ENCODE measurements at places on chromosomes 6 and 20.
A peak's percentile ranks its signal among the peaks of the same experiment; 100 is the strongest.

DNA sequence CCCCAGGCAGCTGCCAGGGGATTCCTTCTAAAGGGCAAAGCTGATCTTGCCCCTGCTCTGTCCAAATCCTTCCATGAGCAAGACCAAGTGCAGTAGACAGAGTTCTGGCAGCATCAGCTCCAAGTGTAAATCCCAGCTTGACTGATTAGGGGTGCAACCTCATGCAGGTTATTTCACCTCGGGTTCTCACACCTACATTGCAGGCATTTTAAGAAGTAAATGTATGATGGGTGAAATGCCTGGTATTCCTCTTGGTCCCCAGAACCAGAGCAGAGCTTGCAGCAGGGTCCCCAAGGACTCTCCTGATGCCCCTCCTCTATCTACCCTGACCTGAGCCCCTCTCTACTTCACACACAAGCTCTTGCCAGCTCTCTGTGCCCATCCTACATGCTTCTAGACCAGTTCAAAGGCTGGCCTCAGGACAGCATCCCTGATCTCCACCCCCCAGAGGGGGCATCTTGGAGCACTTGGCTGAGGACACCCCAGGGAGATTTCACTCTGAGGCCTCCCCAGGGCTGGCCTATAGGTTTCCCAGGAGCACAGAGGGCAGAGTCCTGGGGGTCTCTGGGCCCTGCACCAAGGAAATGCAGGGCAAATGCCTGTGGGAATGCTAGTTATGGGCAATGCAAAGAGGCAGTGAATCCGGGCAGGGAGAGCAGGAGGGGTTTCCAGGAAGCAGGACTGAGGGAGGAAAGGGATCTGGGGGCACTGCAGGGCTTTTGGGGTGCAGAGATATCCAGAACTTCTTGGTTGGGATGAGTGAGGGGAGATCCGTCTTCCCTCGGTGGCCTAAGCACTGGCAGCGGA lies 1.0 kb downstream of the LZTS3 start:
- no peak for DNase-seq

GRCh38 chr6:56864171-56864616 lies 90.7 kb upstream of the BEND6 start:
- DNase-seq, result no peak

- peak; percentile 92 for DNase-seq
These were observed 113.9 kb upstream of the NAA20 start for GRCh38 chr20:19903168-19903811.

DNA sequence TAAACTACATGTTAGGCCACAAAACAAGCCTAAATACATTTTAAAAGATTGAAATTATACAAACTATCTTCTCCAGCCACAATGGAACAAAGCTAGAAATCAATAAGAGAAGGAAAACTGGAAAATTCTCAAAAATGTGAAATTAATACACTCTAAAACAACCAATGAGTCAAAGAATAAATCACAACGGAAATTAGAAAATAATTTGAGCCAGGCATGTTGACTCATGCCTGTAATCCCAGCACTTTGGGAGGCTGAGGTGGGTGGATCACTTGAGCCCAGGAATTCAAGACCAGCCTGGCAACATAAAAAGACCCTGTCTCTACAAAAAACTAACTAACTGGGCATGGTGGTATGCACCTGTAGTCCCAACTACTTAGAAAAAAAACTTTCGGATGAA lies 6.3 kb upstream of the WFDC13 start:
- DNase-seq, result no peak

DNA sequence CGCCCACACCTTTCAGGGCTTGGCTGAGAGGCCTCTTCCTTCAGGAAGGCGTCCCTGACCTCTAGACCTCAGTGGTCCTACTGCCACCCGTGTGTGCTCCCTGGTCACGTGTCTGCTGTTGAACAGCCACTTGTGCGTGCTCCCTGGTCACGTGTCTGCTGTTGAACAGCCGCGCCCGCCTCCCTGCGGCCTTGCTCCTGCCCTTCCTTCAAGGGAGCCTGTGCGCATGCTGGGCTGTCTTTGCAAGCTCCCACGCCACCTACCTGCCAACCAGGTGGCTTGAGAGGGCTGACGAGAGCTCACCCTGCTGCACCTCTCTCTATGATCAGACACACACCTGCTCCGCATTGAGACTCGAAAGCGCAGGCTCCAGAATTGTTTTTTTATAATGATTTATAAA lies 179.3 kb downstream of the BMP7 start:
- DNase-seq, result no peak

DNA sequence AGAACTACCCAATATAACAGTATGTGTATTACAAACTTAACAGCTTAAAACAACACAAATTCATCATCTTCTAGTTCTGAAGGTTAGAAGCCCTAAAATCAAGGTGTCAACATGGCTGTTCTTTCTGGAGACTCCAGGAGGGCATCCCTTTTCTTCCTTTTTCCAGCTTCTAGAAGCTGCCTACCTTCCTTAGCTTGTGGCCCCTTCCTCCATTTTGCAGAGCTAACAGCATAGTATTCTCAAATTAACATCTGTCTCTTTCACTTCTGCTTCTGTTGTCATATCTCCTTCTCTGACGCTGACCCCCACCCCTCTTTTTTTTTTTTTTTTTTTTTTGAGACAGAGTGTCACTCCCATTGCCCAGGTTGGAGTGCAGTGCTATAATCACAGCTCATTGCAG lies 52.8 kb upstream of the AKIRIN2 start:
- peak; percentile 33 for DNase-seq

GRCh38 chr6:11092668-11093375 lies 812 bp upstream of the SMIM13 start:
- DNase-seq, result peak; percentile 21

DNA sequence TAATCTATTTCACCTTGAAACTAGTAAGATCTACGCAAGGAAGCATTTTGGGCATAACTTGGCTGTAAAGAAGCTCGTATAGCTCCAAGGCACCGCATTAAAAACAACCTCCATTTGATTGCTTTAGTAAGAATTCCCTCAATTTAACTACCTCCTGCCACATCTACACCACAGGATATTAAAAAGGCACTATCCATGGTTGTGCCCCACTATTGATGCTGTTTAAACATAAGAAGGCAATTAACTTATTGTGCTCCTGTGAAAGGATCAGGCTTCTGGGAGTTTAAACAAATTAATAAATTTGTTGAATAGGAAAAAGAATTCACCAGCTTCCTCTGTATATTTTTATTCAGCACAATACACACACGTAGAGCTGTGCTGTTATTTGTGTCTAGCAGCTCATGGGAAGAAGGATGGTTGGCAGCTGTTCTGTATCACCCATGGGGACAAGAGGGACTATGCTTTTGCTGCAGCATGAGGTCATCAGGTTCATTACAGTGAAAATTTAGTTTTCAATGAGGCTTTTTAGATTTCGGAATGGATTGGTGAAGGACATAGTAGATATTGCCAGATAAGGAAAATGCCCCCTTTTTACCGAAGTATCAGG lies 513.3 kb downstream of the HAO1 start:
- no peak for DNase-seq

GRCh38 chr6:74466572-74466971 lies 739.3 kb downstream of the COL12A1 start:
- DNase-seq, result no peak

- DNase-seq, result no peak
These were observed 154.2 kb upstream of the TSHZ2 start for GRCh38 chr20:52817981-52818380.

DNA sequence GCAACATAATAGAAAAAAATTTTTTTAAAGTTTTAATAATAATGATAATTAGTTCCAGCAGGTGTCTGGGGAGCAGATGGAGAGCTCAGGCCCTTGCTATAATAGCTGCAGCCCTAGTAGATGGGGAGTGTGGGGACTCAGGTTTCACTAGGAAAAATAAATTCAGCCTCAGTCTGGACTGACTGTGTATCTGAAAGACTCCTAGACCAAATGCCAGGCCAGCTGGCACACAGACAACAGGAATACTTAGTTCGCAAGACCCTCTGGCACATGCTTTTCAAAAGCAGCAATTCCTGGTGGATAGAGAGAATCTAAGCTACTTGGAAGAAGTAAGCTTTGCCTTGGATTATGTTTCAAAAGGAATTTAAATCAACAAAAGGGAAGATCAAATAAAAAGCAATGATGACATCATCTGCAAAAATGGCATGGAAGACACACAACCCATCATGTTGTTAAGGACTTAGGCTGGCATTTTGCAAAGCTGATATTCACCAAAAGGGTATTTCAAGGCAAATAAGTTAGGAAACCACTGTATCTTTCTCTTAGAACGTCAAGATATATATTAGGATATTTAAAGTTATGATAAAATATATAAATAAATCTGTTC lies 107.8 kb downstream of the RNGTT start:
- DNase-seq, result no peak

GRCh38 chr20:22001886-22002285 lies 296.4 kb downstream of the PAX1 start:
- DNase-seq, result no peak

DNA sequence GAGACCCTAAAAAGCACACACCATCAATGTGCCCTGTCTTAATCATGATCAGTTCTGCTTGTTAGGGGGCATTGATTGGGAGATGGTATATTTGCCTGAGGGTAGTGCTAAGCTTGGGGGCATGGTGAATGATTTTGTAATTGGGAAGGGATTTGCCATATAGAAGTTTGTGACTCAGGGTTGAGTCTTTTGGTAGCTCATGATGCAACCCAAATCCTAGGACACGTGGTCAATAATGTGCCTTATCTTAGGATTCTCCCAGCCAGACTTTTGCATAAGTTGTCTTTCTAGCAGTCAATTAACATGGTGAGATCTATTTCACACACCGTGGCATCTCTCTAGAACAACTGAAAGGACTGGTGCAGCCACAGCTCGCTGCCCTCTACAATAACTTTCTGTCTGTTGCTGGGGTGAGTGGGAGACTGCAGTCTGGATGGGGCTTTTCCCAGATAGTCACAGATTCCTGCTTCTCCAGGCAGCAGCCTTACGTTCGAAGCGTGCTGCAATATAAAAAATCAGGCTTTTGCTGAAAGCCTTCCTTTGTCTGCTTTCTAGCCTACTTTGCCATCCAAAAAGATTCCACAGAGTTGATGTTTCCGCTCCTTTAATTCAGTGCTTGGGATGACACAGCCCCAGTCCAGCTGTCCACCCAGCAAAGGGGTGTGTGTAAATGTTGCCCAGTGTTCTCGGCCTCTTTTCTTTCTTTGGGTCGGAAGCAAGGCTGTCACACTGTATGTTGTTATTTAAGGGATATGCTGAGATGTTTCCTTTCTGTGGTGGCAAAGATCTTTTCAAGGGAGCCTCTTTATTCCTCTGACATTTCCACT lies 58.9 kb downstream of the ID4 start:
- DNase-seq, result no peak

GRCh38 chr6:89443658-89444057 lies 10.7 kb downstream of the ANKRD6 start:
- DNase-seq, result no peak

GRCh38 chr6:116514111-116514510 lies 2.7 kb downstream of the CALHM5 start:
- DNase-seq, result peak; percentile 10

DNA sequence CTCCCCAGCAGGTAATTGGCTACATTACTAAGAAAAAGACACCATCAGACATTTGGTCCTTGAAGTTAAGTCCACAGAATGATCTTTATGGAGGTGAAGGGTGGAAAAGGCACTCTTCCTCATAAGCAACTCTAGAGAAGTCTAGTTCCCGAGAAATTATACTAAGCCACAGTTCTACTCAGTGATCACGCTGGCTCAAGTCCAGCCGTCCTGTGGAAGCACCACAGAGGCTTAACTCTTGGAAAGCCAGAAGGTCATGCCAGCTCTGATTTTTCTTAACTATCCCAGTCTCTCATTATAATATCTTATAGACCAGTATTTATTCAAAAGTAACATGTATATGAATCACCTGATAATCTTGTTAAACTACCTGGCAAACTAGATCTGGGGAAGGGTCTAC lies 258.5 kb downstream of the EYA4 start:
- DNase-seq, result no peak

DNA sequence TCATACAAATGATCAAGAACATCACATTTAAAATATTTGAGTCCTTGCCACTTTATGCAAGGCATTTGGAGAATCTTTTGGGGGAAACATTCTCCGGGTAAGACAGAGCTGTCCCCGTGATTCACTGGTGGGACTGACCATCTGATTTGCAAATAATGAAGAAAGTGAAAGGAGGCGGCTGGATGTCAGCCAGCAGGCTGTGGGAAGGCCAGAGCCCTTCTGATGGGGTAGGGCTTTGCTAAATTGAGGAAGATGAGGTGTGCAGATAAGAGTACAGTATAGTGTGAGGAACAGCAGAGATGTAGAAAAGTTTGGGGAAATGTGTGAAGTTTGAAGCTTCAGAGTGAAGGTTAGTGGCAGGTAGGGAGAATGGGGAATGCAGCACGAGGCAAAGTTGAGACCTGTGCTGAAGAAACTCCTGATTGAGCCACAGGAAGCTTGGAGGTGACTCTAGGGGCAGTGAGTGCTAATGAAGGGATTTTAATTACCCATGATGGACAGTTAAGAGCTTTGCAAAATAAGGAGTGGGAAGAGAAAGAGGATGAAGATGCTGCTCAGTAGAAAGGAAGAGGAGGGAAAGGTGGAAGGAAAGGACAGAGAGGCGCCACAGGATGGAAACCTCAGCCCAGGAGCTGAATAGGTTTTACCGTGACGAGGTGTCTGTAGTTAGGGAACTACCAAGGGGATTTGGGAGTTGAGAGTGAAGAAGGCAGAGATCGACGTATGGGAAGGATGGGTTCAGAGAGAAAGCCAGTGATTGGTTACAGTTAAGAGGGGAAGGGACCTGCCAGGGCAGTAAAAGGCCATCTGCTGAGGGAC lies 68.7 kb downstream of the SNX9 start:
- DNase-seq, result peak; percentile 71

- DNase-seq, result no peak
These were observed 69.6 kb downstream of the JAG1 start for GRCh38 chr20:10603971-10604864.

DNA sequence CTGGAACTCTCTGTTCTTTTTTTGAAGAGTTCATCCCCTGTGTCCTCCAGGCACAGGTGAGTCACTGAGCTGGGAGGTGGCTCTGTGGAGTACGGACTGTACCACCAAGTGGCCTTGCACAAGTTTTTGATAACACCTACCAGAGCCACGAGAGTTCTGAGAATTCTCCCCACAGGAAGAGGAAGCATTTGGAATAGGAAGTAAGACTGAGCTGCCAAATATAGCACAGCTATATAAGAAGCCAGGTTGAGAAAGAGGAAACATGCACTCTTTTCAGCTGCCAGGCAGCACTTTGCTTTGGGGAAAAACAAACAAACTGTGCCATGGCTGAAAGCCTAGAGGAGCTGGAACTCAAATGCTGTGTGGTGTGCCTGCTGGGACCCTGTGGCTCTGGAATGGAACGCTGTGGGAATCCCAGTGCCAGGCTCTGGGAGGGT lies 70.8 kb upstream of the RIPOR2 start:
- peak; percentile 94 for DNase-seq

- no peak for DNase-seq
These were observed 42.8 kb upstream of the STMND1 start for GRCh38 chr6:17059022-17059421.

Measured in inflammatory macrophage treated with lipopolysaccharide for 4 hours (primary cell).